ENCODE measurements at places on chromosomes 5 and 9. TPM values are rescaled to one million over a fixed set of nuclear protein-coding genes. Genes with fewer than 3 reads are reported as not detected.

MLLT3 gene
- 19.4 TPM for total RNA-seq

SPINK4 gene
- not detected for total RNA-seq

PCDHGA7 gene
- 4.2 TPM for total RNA-seq

OMD gene
- not detected for total RNA-seq

WDR38 gene
- not detected for total RNA-seq

PCDHB2 gene
- total RNA-seq: 0.74 TPM

NOP16 gene
- 6.8 TPM for total RNA-seq

TOR2A gene
- 1.8 TPM for total RNA-seq

DRD1 gene
- not detected for total RNA-seq

OCLN gene
- total RNA-seq: 0.59 TPM

OBP2B gene
- total RNA-seq: not detected

TAS2R1 gene
- not detected for total RNA-seq

PCDHB9 gene
- 0.18 TPM for total RNA-seq

PRRX2 gene
- 0.59 TPM for total RNA-seq

CTXN3 gene
- total RNA-seq: not detected

PTPRD gene
- total RNA-seq: 34.7 TPM

CNTFR gene
- total RNA-seq: not detected

ARHGEF39 gene
- 0.92 TPM for total RNA-seq
